Suppressor macrophage (primary cell): ENCODE measurements at places on chromosomes 13 and 19.

DNA sequence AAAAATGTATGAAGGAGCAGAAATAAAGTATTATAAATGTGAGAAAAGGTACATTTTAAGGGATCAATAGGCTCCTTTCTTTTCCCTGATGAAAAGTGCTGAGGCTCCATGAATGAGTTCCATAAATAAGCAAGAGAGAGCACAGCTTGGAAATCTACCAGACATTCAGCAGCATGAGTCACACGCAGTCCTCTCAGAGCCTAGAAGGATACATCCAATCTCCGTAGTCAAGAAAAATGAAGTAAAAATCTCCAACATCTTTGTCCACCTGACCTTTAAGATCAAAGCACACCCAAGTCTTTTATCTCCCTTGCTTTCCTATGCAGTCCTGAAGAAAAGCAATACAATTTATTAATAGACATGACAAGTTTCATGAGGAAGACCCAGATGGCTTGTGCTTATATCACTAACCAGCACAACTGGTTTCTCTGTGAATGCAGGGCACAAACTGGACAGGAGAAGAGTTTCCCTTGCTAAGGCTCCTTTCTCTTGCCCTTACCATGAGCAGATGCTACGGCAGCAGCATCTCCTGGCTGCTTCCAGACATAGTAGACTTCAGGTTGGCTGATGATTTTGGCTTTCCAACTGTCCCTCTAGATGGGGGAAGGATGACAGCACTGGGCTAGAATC lies 730.8 kb downstream of the EFNB2 start:
- DNase-seq = no peak

DNA sequence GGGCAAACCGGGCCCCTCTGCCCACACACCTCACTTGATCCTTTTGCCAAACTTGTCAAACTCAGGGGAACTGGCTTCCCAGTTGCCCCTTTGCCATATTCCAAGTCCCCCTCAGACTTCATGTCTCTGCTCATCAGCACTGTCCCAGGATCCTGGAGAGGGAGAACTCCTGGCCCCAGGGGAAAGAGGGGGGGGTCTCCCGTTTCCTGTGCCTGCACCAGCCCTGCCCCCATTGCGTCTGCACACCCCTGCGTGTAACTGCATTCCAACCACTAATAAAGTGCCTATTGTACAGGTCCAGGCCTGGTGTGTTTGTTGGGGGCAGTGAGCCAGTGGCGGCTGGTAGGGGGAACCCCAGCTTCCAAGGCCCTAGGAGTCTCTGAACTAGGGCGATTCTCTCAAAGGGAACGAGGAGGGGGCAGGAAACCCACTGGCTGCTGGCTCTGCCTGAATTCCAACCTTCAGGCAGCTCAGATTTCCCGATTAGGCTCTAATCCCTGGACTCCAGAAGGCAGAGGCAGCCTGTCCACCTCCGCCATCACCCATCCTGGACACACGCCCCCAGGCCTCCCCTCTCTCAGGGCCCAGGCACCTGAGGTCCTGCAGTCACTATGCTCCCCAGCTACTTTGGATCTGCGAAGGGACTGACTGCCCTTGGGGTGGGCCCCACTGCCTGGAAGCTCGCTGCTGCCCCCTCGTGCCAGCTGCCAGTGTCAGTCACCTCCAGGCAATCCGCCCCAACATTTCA lies 9.7 kb upstream of the ILF3 start:
- peak; percentile 92 for DNase-seq

DNA sequence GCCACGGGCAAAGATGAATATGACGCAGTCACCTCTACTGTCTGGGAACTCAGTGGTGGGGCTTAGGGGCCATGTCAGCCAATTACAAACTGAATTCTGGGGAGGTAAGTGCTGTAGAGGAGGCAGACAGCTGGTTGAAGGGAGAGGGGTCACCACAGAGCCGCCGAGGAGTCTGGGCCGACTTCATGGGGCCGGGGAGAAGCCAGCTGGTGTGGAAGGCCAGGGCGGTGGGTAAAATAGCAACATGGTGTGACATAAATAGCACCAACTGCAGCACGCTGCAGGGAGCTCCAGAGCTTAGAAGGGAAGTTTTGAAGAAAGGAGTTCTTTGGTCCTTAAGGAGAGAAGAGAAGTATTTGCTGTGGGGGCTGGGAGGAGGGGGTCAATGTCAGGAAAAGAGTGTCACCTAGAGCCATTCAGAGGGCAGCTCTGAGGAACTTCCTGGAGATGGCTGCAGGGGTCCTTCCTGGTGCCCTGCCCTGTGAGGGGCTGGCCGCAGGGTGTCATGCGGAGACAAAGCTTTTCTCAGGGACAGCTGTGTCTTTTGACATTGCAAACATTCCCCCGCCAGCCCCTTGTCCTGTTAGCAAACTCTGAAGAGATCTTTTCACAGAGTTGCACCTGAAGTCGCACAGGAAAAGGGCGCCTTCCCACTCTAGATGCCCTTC lies 6.4 kb downstream of the METTL21C start:
- DNase-seq = no peak

- DNase-seq = no peak
These were observed 3.5 kb downstream of the PTGER1 start for GRCh38 chr19:14471436-14472187.

DNA sequence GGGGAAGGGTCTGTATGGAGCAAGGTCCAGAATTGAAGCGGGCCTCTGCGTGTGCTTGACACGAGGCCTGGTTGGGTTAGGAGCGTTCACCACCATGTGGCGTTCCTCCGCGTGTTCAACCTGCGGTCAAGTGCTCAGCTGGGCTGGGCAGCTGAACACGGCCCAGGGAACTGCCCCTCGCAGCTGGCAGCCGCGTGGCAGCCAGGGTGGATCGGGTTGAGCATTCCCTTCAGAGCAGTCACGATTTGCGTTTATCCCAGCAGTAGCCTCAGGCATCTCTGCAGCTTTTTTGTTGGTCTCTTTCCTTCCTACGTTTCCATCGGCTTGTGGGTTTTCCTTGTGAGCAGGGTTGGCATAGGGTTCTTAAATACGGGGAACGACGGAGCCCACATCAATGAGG lies 28.7 kb upstream of the F2RL3 start:
- no peak for DNase-seq

GRCh38 chr13:29936956-29937355 lies 86.5 kb upstream of the UBL3 start:
- DNase-seq = no peak

DNA sequence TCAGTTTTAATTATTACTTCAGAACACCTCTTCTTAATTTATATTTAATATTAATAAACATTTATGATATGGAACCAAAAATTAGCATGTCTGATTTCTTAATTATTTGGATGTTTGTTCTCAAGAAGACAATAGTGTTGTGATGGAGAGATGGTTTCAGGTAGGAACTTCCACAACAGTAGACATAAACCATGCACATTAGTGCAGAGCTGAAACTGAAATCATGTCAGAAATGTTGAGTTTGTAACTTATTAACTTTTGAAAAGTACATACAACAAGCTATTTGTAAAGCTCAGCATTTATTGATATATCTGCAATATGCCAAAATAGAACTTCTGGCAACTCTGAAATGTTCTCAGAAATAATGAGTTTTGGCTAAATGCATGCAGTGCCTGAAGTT lies 11.8 kb upstream of the EDNRB start:
- DNase-seq = no peak
